ENCODE measurements at places on chromosomes 7 and 10.

DNA sequence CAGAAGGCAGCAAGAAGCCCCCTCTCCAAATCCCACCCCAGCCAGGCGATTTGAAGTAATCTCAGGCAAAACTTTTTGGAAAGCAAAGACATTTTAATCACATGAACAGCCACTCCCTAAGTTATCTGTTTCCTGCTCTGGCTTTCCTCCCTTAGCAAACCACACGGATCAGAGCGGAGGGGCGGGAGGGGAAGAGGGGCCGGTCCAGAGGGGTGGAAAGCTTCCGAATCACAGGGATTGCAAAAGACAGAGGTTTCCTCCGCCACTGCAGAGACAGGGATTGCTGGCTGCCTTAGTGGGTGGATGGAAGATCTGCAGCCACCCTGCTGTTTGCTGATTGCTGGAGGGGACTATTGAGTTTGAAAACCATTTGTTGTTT, 41.2 kb downstream of the ZCCHC24 start:
- DNase-seq: no peak

- DNase-seq: no peak
These were observed 112.7 kb downstream of the ICA1 start for GRCh38 chr7:8149222-8149621.

GRCh38 chr7:33677556-33677955, 227.8 kb upstream of the BMPER start:
- DNase-seq: no peak

DNA sequence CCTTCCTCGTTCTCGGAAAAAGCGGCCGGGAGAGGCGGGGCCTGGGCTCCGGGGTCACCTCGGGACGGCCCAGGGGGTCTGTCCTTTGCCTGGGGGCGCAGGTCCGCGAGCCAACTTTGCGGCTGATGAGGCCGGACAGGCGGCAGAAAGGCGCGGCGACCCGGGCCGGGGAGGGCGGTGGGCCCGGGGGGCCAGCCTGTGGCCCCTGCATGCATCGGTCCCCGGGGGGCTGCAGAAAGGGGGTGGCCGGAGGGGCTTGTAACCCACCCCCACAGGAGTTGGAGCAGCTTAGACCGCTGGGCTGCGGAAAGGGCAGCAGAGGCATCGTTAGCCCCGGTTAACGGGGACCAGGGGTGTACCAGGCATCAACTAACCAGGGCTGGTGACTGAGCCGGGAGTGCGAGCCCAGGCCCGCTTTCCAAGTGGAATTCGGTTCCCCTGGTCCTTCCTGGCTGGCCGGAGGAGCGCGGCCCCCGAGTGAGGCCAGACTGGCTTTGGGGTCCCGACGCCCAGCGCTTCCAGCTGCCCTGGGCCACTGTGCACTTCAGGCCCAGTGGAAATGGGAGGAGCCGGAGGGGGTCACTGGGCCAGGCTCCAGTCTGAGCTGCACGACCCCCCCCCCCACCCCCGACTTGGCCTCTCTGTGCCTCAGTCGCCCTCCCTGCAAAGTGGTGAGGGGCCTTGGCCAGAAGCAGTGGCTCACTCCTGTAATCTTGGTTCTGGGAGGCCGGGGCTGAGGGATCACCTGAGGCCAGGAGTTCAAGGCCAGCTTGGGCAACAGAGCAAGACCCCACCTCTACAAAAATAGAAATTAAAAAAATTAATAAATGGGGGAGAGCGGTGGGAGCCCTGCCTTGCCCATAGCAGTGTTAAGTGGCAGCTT, 919 bp downstream of the SLC29A4 start:
- no peak for DNase-seq

GRCh38 chr7:158364451-158364850, 223.2 kb downstream of the PTPRN2 start:
- no peak for DNase-seq

GRCh38 chr10:84783386-84783785, 455.0 kb downstream of the CCSER2 start:
- peak; percentile 18 for DNase-seq

DNA sequence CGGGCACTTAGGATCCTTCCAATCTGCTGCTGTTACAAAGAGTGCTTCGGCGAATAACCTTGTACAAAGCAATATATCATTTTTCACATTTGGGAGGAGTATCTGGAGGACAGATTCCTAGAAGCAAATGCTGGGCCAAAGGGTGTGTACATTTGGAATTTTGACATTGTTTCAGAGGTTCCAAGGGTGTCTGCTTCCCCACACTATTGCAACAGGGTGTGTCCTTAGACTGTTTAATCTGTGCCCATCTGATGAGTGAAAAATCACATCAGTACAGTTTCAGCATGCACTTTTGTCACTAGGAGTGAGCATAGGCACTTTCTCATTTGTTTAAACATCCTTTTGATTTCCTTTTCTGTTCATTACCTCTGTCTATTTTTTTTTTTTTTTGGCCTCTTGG, 8.6 kb upstream of the ELFN1 start:
- no peak for DNase-seq

GRCh38 chr7:50449881-50450589, at the start of gene FIGNL1:
TSS of gene FIGNL1 (minus strand) at chr7:50450350. CDS start at chr7:50447287, 3,063 bp downstream.
- DNase-seq: peak; percentile 85

- DNase-seq: no peak
These were observed 31.7 kb downstream of the MAGI2 start for GRCh38 chr7:79421751-79422150.

- no peak for DNase-seq
These were observed 48.8 kb downstream of the WDR37 start for GRCh38 chr10:1104971-1105370.

DNA sequence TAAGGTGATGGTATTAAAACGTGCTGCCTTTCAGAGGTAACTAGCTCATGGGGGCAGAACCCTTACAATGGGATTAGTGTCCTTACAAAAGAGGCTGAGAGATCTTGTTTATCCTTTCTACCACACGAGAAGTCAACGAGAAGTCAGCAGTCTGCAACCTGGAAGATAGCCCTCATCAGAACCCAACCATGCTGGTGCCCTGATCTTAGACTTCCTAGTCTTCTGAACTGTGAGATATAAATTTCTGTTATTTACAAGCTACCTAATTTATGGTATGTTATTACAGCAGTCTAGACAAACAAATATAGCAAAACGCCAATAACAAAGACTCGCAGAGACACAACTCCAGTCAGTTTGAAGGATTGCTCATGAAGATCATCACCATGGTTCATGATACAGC, 157.5 kb upstream of the TMEM106B start:
- no peak for DNase-seq

DNA sequence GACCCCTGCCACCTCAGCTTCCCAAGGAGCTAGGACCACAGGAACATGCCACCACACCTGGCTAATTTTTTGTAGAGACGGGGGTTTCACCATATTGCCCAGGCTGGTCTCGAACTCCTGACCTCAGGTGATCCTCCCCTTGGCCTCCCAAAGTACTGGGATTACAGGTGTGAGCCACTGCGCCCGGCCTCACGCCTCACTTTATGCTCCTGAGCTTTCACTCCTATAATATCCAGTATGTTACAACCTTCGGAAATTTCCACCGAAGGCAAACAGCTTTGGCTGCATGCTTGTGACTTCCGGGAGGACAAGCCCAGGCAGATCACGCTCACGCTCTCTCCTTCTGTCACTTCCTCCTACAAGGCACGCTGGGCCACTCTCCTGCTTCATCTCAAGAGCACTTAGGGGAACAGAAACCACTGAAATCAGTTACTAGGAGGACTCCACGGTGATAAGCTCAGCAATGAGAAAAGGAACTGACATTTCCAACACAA, 4.4 kb upstream of the MAD1L1 start:
- no peak for DNase-seq

DNA sequence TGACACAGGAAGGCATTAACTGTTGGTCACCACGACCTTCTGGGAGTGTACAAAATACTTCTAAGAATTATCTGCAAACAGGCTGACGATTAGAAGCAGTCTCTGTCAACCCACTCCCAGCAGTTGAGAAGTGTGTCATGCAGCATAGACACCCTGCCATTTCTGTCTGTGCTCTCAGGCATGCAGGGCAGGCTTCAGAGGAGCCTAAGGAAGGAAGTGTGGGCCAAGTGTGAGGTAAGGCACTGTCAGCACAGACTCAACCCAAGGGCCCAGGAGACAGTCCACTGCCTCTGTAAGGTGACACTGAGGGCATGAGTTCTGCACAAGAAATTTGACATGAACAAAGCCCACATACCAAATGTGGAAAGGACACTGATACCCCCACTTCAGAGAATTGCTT, 109.0 kb upstream of the VIPR2 start:
- no peak for DNase-seq

- no peak for DNase-seq
These were observed 103.9 kb upstream of the TNS3 start for GRCh38 chr7:47685712-47686376.

DNA sequence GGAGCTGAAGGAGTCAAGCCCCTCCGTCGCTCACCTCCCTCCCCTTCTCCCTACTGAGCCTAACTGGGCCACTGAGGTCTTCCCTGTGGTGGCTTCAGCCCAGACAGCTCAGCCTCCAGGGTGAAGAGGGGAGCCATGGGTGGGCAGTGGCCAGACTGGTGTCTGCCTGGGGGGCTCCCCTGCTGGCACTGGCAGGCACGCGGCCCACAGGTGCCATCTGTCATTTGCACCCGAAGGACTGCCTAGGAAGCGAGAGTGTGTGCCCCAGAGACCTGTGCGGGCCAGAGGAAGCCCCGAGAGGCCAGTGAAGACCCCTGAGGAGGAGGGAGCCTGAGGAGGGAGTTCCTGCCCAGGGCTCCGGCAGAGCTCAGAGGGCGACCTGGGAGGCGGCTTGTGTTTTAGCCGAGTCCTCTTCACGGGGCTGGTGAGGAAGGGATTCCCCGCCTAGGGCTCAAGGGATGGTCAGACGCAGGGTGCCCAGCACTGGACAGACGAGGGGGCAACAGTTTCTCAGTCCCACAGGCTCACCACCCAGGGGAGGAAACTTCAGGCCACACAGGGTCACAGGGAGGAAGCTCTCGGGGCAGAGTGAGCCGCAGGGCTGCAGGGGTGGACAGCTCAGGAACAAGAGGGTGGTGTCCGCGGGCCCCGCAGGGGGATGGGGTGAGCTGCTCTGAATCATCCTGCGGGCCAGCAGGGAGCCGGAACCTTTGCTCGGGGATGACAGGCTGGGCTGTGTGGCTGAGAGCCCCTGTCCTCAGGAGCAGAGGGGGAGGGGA, 76.2 kb upstream of the PPP2R2D start:
- no peak for DNase-seq

GRCh38 chr10:24726626-24727025, 2.9 kb upstream of the ARHGAP21 start:
- DNase-seq: no peak

DNA sequence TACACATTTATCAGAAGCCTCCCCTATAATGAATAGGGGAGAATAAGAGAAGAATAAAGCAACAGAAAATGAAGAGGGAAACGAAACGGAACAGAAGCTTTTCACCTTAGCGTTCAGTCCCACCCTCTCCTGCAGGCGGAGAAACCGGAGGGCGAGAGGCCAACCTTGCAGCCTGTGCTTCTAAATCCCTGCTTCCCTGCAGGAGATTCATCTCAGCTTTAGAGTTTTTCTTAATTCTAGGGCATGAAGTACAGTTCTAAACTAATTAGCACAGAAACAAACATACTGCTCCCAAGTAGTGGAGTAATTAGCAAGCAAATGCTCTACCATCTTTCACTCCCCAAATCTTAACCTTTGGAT, 107.2 kb downstream of the CUBN start:
- DNase-seq: no peak

- no peak for DNase-seq
These were observed 198.4 kb downstream of the PCLO start for GRCh38 chr7:82964150-82964882.

DNA sequence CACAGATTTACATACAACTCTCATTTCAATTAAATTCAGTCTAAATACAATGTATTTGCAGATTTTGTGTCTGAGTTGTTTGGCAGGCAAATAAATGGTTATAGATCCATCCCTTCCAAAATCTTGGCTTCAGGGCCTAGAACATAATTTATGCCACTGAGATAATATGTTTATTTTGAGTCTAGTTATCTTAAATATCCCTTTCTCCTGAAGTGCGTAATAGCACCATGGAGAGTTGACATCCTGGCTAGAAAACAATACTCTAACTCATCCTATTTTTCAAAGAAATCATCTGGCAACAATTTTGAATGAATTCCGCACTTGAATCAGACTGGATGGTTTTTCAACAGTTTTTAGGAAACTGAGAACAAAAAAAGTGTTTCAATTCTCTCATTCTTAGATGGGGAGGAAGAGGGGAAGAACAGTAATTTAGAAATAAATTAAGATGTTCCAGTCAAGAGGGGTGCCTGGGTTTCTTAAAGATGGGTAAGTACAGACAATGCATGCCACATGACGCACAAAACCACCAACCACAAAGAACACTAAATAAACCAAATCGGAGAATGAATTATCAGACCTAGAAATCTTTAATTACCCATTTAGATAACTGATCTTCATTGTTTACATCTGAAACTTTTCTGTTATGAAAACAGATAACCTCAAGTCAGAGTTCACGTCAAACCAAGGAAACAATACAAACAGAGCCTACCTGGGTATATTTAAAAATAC, 228.7 kb upstream of the PTN start:
- no peak for DNase-seq

DNA sequence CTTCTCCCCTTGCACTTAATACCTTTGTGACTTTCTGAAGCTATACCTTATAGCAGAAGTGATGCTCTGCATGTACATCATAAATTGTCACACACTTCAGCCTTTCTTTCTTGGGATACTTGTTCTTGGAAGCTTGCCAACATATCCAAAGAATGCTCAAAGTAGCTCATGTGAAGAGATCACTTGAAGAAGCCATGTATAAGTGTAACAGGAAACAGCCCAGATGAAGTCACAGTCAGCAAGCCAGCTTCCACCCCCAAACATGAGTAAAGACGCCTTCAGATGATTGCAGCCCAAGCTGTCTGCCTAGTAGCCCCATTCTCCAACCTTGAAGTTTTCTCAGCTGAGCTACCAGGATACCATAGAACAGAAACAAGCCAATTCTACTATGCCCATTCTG, 50.9 kb downstream of the DGKB start:
- no peak for DNase-seq

DNA sequence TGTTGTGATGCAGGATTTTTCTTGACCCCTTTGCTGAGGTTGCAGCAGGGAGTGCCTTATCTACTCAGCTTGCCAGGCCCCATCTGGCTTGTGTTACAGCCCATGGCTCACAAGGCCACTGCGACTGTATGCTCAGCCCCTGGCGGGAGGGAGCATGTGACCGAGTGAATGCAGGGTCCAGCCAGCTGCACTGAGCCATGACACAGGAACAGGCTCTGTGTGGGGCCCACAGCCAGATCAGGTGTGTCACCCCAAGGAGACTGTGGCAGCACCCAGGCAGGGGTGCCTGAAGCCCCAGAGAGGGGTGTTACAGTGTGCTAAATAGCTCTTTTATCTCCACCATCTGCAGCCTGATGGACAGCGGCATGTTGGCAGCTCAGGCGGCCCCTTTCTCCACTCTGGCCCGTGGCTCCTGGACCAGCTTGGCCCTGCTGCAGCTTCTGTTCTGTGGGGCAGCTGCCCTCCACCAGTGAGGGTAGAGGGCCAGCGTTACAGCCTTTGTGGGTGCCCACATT, 2.6 kb upstream of the PCBD1 start:
- no peak for DNase-seq

DNA sequence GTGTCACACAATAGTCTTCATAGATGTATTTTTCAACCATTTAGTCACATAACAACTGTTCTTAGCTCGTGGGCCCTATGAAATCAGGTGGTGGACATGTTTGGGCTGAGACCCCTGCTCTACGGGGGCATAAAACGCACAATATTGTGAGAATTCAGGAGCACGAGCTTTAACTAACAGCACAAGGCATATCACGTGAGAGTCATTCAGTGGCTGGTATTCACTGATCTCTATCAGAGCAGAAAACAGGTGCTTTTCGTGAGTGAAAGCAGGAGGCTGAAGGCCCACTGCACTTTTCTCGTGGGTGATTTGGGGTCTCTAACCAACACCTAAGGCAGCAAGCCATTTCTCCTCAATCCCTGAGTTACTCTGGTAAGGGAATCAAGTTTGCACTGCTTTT, 42.8 kb upstream of the GRB10 start:
- DNase-seq: no peak

Measured in activated T-cell treated with anti-CD3 and anti-CD28 coated beads, Interleukin-2, amount 50 U/mL, for 48 hours (primary cell).